ENCODE measurements at places on chromosomes 6 and 20. TPM values are rescaled to one million over a fixed set of nuclear protein-coding genes. Genes with fewer than 3 reads are reported as not detected.
A peak's percentile ranks its signal among the peaks of the same experiment; 100 is the strongest.

TXLNB gene
- 1.1 TPM for total RNA-seq

DNA sequence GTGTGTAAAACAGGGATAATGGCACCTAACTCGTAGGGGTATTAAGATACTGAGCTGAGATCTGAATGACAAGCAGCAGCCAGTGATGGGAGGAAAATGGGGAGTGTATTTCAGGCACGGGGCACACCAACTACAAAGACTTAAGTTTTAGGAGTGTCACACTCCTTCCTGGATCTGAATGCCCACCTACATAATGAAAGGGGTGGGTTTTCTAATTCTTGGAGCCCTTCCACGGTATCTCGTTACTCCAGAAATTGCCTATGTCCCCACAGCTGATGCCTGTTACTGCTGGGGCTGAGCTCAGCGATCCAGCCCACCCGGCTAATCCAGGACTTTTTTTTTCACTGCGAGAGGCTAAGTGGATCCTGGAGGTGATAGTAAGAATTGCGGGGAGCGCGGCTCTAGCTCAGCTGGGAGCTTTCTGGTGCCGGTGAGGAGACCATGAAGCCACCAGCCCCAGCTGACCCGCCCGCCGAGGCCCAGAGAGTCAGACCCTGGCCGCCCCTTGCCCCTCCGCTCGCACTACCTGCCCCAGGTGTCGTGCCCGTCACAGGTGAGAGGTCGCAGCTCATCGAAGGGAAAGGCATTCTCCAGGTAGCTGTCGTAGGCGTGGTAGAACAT, 727 bp downstream of the EDEM2 start:
- peaks cover 33% of the 10 kb centered on the region for H3K36me3 ChIP-seq
- peak overlapping the region; percentile 72 for H3K4me3 ChIP-seq
- no peaks in the 10 kb centered on the region for H3K27me3 ChIP-seq
- peak overlapping the region; percentile 83 for H3K27ac ChIP-seq
- peak; percentile 54 for DNase-seq

GRCh38 chr20:39752262-39752876, 790.2 kb downstream of the DHX35 start:
- H3K4me1 ChIP-seq, result no peaks in the 10 kb centered on the region
- H3K36me3 ChIP-seq, result no peaks in the 10 kb centered on the region
- no peak for DNase-seq
- H3K27ac ChIP-seq, result no peak overlapping the region

GRCh38 chr6:118725944-118726343, 74.6 kb upstream of the CEP85L start:
- no peak overlapping the region for H3K27ac ChIP-seq
- no peak overlapping the region for H3K4me3 ChIP-seq
- no peak for DNase-seq

GRCh38 chr6:139150920-139151319, 16.0 kb downstream of the HECA start:
- H3K27me3 ChIP-seq, result no peaks in the 10 kb centered on the region
- no peak overlapping the region for H3K4me3 ChIP-seq
- H3K36me3 ChIP-seq, result no peaks in the 10 kb centered on the region
- peaks cover 65% of the 10 kb centered on the region for H3K4me1 ChIP-seq
